ENCODE measurements at places on chromosomes 13 and 19. TPM values are rescaled to one million over a fixed set of nuclear protein-coding genes. Genes with fewer than 3 reads are reported as not detected.
A peak's percentile ranks its signal among the peaks of the same experiment; 100 is the strongest.

DNA sequence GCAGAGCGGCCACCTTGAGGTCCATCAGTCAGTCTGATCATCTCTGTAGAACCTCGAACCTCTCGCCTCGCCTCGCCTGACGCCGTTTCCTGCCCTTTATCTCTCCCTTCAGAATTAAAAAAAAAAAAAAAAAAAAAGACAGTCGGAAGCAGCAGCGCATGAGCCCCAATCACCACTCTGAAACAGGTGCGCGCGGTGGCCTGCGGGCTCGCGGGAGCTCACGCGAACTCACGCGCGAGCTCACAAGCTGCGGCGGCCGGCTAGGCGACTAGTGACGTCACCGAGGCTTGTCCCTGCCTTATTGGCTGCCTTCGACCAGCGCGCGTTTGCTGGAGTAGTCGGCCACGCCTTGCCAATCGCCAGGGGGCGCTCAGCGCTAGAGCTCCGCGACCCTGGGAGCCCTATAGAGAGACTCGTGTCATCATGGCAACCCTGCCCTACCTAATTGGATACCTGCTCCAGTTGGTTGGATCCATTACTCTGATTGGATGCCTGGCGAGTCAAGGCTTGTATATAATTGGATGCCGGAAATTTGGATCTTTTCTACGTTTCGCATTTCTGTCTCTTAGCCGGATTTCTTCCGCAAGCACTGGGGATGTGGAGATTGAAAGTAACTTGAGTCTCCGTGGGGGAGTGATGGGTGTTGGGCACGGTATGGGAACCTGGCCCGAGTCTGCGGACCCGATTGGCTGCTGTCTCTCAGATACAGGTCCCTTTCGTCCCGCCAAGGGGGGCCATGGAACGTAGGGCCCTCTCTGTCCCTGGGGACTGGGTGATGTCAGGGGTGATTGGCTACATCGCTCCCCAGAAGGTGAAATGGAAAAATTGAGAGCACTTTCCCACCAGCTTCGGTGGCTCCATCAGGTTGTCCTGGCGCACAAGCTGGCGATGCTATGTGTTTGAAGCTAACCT is 31.6 kb downstream of the SYT3 start:
- DNase-seq: peak; percentile 97

GRCh38 chr19:28556371-28556770 is 656.6 kb downstream of the UQCRFS1 start:
- no peak for DNase-seq

DNA sequence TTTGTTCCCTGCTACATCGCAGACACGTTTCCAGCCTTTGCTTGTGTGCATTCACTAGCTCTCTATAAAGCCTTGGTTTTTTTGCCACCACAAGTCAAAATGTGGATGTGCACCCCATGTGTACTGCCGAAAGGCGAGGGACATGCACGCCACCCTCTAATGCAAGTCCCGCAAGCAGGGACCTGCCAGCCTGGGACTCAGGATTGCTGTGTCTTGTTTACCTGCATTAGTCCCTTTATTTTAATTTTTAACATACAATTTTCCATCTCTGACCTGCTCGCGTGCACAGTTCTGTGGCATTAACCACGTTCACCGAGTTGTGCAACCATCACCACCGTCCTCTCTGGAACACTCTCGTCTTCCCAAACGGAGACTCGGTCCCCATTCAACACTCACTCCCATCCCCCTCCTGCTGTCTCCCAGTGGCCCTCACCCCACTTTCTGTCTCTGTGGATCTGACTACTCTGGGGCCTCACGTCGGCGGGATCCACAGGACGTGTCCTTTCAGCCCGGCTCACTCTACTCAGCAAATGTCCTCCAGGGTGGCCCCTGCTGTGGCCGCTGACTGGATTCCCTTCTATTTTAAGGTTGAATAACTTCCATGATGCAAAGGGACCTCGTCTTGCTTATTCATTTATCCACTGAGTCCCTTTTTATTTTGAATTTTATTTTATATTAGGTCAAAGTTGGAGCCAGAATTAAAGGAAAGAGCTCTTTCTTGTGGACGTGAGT is 58.4 kb downstream of the RASA3 start:
- DNase-seq: no peak

DNA sequence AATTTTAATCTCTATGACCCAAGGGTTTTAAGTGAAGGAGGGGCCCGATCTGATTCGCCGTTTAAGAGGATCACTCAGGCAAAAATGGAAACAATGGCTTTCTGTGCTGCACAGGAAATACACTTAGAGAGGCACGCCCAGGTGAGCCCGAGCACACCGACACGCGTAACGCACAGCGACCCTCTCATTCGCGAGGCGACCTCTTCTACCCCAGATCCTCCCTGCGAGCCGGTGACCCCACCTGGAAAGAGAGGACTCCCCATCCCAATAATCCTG is 216 bp downstream of the SH2D3A start:
- DNase-seq: no peak

GRCh38 chr13:114303700-114304327 is 10.5 kb upstream of the CHAMP1 start:
- DNase-seq: no peak

DNA sequence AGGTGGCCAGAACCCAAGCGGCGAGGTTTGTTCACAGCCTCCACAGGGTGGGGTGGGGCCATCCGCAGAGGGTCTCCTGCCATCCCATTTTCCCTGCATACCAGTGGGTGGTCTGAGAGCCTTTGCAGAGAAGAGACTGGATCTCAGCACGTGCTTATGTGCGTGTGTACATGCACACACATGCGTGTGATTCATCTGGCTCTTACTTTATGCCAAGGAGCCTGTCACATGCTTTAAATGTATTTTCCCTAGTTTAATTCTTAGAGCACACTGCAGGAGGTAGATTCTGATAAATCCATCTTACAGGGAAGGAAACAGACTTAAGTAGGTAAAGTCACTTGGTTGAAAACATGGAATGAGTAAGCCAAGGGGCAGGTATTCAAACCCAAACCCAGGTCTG is 47.1 kb downstream of the CAPN12 start:
- no peak for DNase-seq

GRCh38 chr13:36837354-36838092 is 18.5 kb downstream of the RFXAP start:
- no peak for DNase-seq

DNA sequence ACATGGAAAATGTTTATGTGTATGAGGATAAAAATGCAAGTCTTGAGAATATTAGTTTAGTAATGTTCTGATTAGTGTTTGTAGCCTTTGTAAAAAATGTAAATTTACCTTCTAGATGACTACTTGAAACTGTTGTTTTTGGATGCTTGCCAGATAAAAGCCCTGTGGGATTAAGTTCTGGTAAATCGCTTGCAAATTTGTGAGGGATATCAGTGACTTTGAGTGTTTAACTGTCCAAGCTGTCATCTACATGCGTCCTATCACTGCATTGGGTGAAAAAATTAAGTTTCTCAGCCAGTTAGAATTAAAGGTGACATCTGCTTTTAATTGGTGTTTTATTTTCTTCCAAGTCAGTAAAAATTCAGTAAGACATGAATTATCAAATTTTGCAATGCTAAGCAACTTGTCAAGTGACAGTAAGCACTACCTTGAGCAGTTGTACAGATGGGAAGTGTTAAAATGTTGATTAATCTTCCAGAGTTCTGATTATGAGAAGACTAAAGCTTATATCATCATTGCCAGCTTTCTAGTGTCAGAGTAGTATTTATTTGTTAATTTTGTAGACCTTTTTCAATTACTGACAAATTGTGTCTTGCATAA is 88.0 kb downstream of the PCCA start:
- no peak for DNase-seq

DNA sequence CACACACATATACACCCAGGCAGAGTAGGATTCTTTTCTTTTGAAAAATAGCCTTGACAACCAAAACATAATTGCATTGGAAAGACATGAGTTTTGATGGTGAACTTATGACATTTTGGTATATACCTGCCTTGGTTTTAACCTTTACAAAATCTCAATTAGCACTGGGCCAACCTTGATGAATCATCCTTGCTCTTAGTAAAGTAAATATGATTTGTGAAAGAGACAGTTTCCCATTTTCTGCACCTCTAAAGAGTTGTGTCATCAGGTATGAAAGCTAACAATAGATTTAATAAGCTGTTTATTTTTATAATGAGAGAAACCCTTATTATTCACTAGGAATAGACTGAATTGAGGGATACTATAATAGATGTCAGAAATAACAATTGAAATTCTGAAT is 15.7 kb upstream of the ENOX1 start:
- DNase-seq: no peak

DNA sequence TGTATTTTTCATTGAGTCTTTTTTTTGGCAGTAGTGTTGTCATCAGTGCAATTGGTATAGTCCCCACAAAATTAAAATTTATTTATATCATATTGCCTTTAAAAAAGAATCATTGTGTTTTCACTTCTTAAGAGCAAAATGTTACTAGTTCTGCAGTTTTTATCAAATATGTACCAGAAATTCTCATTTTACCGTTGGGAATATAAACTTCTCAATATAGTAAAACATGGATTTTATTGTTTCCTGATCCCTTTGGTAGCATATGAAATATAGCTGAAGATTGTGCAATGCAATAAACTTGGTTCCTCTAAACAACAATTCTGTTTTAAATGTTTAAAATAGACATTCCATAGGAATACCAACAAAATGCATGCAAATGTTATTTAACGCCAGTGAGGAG is 306.5 kb upstream of the PCDH20 start:
- DNase-seq: no peak

GRCh38 chr19:17281391-17282304 is at the start of gene ANKLE1:
ANKLE1 (plus strand) TSS chr19:17281901; CDS start chr19:17281921, 20 bp downstream.
- DNase-seq: no peak

GRCh38 chr19:48950830-48951519 is 3.7 kb upstream of the BAX start:
- no peak for DNase-seq

DNA sequence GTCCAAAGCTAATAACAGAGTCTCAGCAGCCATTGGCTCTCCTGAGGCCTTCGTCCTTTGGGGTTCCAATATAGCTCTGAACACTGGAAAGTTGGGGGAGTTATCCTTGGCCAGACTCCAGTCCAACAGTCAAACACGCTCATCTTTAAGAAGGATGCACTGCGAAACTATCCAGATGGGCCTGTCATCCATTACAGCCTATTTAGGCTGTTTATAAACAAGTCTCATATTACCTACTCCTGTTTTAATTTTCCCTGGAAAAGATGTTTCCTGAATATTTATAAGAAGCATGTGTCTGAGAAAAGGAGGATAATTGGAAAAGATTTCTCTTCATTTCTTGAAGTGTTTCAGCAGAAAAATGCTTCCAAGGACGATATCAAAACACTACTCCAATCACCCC is 170.7 kb downstream of the DCT start:
- DNase-seq: no peak

- no peak for DNase-seq
Observed at GRCh38 chr13:34019870-34020269, 201.9 kb downstream of the RFC3 start.

- peak; percentile 83 for DNase-seq
Observed at GRCh38 chr19:7862413-7862951, 11.7 kb downstream of the PRR36 start.

- DNase-seq: no peak
Observed at GRCh38 chr13:110575322-110576069, 14.0 kb upstream of the RAB20 start.

GRCh38 chr13:110876609-110877008 is 38.3 kb downstream of the ANKRD10 start:
- DNase-seq: no peak

DNA sequence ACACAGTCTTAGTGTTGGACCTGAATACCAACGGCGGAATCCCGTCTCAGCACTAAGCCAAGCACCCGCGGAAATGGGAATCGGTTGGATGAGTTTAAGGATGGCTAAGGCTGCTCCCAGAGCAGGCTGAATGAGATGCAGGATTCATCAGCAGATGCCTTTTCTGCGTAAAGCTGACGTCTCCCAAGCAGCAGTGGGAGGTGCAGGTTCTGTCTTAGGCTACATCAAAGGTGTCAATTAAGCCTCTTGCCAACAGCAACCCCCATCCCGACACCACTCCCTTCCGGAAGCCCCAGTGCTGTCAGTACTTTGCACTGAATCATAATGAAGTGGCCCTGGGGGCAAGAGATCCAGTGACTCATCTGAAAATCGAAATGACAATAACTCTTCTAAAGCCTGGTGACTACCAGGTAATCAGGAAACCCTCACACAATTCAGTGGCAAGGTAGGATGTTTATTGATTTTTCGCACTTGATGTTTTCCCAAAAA is 275.6 kb downstream of the DCLK1 start:
- DNase-seq: peak; percentile 66

- DNase-seq: no peak
Observed at GRCh38 chr19:48618278-48618915, 581 bp downstream of the RPL18 start.

GRCh38 chr13:78078168-78078567 is 159.5 kb upstream of the EDNRB start:
- no peak for DNase-seq

- no peak for DNase-seq
Observed at GRCh38 chr19:41543582-41543981, 32.4 kb upstream of the CEACAM21 start.

DNA sequence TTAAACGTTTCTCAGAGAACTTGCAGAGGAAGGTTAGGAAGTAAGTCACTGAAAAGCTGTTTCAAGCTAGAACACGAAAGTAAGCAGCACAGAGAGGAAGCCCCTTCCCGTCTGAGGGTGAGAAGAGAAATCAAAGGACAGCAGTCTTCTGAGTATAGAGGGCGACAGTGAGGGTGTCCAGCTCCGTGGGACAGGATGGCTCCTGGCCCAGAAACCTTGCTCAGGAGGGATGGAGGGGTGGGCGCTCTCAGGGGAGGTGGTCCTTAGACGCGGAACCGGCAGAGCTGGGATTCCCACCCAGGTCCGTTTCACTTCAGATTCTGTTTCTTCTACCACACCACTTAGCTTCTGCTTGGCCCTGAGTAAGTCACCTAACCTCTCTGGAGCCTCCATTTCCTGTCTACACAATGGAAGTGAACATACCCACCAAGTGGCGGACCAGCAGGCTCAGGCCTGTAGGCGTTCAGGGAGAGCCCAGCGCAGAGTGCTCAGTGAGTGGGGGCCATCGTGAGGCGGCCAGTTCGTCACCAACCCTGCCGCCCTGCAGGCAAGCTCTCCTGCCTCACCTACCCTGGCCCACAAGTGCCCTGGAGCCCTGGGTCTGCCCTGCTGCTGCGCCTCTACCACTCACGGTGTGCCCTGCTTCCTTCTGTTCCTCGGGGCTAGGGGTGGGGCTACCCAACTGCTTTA is 5.5 kb upstream of the RSPH6A start:
- no peak for DNase-seq

EID2 gene
- total RNA-seq: 29.6 TPM

NFIX gene
- 0.27 TPM for total RNA-seq

ZNF761 gene
- total RNA-seq: 25.1 TPM

GRK1 gene
- not detected for total RNA-seq

CGB5 gene
- total RNA-seq: not detected

LRCH1 gene
- total RNA-seq: 10.9 TPM
